Suppressor macrophage treated with lipopolysaccharide for 1 hour (primary cell): ENCODE measurements at places on chromosomes 11 and 22.
A peak's percentile ranks its signal among the peaks of the same experiment; 100 is the strongest.

GRCh38 chr22:20235389-20235991 lies 32.6 kb downstream of the RTN4R start:
- DNase-seq: no peak

GRCh38 chr22:19615867-19616581 lies 91.8 kb upstream of the CLDN5 start:
- DNase-seq: no peak

DNA sequence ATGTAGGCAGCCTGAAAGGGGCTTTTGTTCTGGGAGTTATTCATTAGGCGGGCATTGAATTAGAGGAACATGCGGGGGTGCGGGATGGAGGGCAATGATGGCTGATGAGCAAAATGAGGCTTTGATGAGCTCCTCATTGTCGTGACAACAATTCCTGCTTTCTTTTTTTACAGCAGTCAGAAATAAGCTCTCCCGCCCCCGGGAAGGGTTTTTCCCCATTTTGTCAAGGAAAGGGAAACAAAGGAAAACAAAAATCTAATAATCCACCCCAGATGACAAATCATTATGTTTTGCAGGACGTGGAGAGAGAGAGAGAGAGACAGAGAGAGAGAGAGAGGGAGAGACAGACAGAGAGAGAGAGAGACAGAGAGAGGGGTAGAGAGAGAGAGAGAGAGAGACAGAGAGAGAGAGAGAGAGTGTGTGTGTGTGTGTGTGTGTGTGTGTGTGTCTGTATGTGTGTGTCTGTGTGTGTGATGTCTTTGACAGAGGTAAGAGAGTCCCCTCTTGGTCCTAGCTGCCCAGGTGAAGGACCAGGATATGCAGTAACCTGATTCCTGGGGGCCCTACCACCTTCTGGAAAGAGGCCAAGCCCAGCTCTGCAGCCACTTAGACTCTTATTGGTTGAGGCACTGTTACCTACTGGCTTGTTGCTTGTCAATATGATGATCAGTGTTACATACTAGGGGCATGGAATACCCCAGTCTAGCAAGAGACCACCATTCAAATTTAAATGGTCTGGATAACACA lies 46.7 kb upstream of the PARVA start:
- DNase-seq: peak; percentile 58

- DNase-seq: no peak
Observed at GRCh38 chr22:19357270-19358105, 66.0 kb upstream of the CLTCL1 start.

DNA sequence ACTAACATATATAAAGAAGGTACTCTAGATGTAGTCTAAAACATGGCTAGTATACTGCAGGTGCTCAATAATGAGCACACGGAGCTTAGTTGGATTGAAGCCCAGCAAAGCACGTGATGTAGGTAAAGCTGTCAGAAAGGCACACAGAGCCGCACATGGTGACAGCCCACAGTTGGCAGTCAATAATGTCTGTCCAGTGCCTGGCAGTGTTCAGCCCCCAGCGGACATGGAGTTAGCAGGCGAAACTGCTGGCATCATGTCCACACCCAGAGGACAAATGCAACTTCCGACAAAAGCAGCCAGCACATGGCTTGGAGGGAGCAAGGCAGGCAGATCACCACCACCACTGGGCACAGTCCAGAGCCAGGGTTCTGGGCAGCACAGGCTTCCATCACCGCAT lies 43.5 kb upstream of the H19 start:
- DNase-seq: no peak

GRCh38 chr11:116539836-116540418 lies 232.9 kb downstream of the BUD13 start:
- DNase-seq: no peak

- DNase-seq: no peak
Observed at GRCh38 chr11:60771146-60771545, 14.0 kb upstream of the MS4A10 start.

DNA sequence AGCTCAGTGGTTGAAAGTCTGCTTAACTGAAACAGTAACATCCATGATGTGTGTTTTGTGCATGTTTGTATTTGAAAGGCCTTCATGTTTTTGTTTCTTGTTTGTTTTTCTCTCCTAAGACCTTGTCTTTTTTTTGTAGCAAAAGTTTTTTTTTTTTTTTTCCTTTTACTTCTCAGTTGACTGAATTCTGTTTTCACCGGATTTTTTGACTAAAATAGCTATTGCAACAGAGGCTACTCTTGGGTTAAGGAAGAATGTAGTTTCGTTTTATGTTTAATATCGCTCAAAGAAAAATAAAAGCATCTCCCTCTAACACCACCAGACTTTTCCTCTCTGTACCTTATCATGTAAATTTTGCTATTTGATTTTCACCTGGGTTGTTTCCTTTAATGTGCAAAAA lies 15.1 kb downstream of the APOL6 start:
- DNase-seq: peak; percentile 29

DNA sequence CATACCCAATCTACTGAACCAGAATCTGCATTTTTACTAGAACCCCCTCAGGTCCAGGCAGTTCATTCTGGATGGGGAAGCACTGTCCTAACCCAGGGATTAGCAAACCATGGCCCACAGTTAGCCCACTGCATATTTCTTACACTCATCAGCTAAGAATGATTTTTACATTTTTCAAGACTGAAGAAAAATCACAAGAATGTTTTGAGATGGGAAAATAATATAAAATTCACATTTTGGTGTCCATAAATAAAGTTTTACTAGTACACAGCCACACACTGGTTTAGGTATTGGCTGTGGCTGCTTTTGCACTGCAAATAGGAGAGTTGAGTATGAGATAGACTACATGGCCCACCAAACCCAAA lies 59.4 kb downstream of the PPFIBP2 start:
- DNase-seq: no peak

GRCh38 chr11:118095493-118095892 lies 8.7 kb upstream of the SMIM35 start:
- DNase-seq: no peak

DNA sequence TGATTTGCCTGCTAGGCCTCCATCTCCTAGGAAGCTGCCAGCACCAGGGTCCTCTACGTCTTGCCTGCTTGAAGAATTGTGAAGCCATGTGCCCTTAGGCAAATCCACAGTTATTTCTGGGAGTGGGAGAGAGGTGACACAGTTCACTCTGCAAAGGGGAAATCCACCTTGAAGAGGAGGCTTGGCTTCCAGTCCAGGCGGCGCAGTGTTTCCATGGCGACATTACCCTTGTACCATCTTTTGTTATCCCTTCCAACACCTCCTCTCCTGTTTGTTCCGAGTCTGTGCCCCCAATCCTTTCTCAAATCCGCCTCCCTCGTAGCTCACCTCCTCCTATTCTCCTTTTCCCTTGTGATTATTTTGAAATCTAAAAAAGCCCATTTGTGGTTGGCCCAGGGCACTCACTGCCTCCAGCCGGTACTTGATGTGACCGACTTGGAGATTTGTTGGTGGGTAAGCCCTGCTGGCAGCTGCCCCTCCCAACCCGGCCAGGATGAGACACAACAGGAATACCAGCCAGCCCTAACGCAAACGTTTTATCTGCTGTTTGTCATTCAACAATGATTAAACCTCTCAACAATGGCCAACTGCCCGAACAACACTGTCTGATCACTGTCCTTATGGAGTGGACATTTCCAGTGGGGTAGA lies 18.4 kb downstream of the SYT13 start:
- no peak for DNase-seq

- no peak for DNase-seq
Observed at GRCh38 chr22:33054001-33054675, 4.0 kb downstream of the SYN3 start.

DNA sequence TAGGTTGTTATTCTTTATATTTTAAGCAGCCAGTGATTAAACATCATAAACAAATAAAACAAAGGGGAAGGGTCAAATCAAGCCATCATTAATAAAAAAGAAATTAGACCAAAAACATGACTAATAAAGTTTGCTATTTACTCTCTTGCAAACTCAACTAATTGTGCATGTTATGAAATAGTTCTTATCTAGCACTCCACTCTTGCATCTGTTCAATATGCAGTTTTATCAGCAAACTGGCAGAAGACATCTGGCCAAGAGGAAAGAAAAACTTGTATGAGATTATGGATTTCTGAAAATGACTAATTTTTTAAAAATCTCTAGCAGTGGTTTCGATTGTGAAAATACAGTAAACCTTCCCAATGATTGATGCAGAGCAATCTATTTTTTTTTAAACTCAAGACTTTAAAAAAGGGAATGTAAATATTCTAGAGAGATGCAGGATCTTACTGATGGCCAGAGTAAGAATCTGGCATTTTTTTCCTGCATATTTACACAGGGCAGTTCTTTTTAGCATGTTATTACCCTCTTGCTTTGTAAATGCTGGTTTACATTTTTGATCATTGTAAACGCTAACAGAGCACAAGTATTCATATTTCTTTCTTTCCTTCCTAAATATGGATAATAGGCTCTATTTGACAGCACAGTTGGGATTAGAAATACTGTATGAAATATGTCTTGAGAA lies 83.3 kb downstream of the GRIA4 start:
- no peak for DNase-seq
